ENCODE measurements at places on chromosomes 5 and 9. TPM values are rescaled to one million over a fixed set of nuclear protein-coding genes. Genes with fewer than 3 reads are reported as not detected.
A peak's percentile ranks its signal among the peaks of the same experiment; 100 is the strongest.

- H3K36me3 ChIP-seq: no peaks in the 10 kb centered on the region
- no peaks in the 10 kb centered on the region for H3K27me3 ChIP-seq
- no peak overlapping the region for H3K27ac ChIP-seq
- no peak overlapping the region for H3K4me3 ChIP-seq
- no peaks in the 10 kb centered on the region for H3K4me1 ChIP-seq
- DNase-seq: no peak
These were observed 20.3 kb downstream of the TTC23L start for GRCh38 chr5:34859253-34859652.

DNA sequence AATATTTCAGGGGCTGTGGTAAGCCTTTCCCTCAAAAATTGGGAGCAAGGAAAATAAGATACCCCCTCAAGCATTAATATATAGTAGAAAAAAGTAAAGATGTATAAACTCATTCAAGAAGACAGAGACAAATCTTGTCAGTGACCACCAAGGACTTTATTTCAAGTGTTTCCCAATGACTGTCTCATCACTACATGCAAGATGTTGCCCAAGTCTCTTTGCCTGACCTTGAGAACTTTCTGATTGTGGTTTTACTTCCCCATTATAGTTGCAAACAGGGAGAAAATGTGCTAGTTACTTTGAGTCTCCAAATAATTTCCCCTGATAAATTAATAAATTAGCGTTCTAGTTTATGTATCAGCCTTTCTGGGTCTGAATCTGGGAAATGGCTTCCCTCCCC is 4.0 kb upstream of the SLC46A2 start:
- no peak overlapping the region for H3K4me3 ChIP-seq
- H3K27ac ChIP-seq: no peak overlapping the region
- no peak for DNase-seq
- H3K4me1 ChIP-seq: no peaks in the 10 kb centered on the region
- H3K27me3 ChIP-seq: peaks cover 25% of the 10 kb centered on the region

GRCh38 chr5:6408627-6409446 is 30.5 kb upstream of the MED10 start:
- no peaks in the 10 kb centered on the region for H3K4me1 ChIP-seq
- no peaks in the 10 kb centered on the region for H3K36me3 ChIP-seq
- no peak overlapping the region for H3K27ac ChIP-seq
- no peaks in the 10 kb centered on the region for H3K27me3 ChIP-seq
- DNase-seq: peak; percentile 67

DNA sequence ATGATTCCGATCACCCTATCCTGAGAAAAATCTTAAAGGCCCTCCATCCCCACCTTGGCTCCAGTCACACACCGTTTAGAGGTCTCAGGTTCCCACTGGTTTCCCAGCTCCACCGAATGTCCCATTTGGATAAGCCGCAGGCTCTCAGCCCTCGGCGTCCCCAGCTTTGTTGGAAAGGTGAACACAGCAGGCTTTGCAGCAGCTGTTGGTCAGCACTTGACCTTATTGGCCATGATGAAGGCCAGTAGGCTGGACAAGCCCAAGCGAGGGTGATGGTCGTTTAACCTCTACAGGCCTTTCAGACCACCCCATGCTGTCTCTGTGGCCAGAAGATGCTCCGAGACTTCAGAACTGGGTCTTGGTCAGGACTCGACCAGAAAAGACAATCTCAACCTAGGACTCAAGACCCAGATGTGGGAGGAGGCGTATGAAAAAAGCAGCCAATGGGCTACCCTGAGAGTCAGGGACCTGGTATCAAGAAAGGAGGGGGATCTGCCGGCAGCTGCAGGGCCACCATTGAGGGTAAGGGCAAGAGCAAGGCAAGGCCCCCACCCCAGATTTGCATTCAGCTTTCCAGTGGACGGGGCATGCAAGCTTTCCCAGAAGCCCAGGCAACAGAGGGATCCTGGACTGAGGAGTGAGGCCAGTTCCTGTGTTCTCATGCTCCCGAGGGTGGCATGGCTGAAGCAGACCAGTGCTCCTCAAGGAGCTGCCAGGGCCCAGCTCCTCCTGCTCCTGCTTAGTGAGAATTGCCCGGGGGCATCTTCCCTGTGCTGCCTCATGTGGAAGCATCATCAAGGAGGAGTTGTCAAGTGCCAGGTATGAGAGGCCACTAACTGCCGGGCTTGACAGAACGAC is 13.4 kb downstream of the UBE2QL1 start:
- H3K36me3 ChIP-seq: no peaks in the 10 kb centered on the region
- DNase-seq: no peak
- no peak overlapping the region for H3K4me3 ChIP-seq
- peaks cover 9% of the 10 kb centered on the region for H3K27me3 ChIP-seq

DAB2 gene
- 11.4 TPM for total RNA-seq

HTR1A gene
- not detected for total RNA-seq

PRLR gene
- total RNA-seq: 0.06 TPM

LAMC3 gene
- total RNA-seq: 14.0 TPM

DNA sequence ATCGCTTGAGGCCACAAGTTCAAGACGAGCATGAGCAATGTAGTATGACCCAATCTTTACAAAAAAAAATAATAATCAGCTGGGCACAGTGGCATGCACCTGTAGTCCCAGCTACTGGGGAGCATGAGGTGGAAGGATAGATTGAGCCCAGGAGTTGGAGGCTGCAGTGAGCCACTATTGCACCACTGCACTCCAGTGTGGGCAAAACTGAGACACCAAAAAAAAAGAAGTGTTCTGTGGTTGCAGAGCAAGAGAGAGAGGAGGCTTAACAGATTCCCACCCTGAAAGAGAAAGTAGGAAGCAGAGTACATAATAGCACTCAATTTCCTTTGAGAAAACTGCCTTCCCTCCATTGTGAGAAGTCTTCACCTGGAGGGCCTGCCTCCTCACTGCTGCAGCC is 52.6 kb downstream of the ALDH7A1 start:
- no peak overlapping the region for H3K27ac ChIP-seq
- H3K36me3 ChIP-seq: peaks cover 16% of the 10 kb centered on the region
- no peaks in the 10 kb centered on the region for H3K27me3 ChIP-seq
- no peak overlapping the region for H3K4me3 ChIP-seq

GRCh38 chr9:99921875-99922710 is 15.6 kb downstream of the STX17 start:
- H3K36me3 ChIP-seq: peaks cover 18% of the 10 kb centered on the region
- H3K4me3 ChIP-seq: no peak overlapping the region
- no peak for DNase-seq

DNA sequence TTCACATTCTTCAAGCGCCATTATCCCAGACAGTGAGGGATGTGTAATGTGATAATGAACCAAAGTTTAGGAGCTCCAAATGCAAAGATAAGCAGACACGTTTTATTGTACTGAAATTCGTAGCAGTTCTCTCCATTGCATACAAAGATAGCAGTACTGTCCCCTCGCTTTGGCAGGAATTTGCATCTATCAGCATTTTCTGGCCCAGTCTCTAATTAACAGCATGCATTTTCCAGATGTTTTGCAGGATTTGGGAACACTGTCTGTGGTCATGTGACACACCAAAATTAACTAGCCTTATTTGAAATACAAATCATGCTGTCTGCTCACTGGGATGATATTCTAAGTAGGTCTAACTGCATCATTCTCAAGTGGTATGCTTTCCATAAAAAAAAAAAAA is 235.9 kb upstream of the TRPM3 start:
- no peaks in the 10 kb centered on the region for H3K36me3 ChIP-seq
- H3K4me3 ChIP-seq: no peak overlapping the region
- no peak overlapping the region for H3K27ac ChIP-seq
- H3K27me3 ChIP-seq: no peaks in the 10 kb centered on the region

GRCh38 chr5:98157368-98157767 is 616.1 kb upstream of the RGMB start:
- no peaks in the 10 kb centered on the region for H3K4me1 ChIP-seq
- H3K4me3 ChIP-seq: no peak overlapping the region
- H3K36me3 ChIP-seq: no peaks in the 10 kb centered on the region
- no peak for DNase-seq
- no peaks in the 10 kb centered on the region for H3K27me3 ChIP-seq

IL3 gene
- total RNA-seq: not detected

SPATA31A3 gene
- not detected for total RNA-seq

GRCh38 chr9:73125651-73126050 is 26.0 kb upstream of the ANXA1 start:
- H3K27ac ChIP-seq: no peak overlapping the region
- H3K4me3 ChIP-seq: no peak overlapping the region
- DNase-seq: no peak
- H3K27me3 ChIP-seq: no peaks in the 10 kb centered on the region
- no peaks in the 10 kb centered on the region for H3K4me1 ChIP-seq
- no peaks in the 10 kb centered on the region for H3K36me3 ChIP-seq

DNA sequence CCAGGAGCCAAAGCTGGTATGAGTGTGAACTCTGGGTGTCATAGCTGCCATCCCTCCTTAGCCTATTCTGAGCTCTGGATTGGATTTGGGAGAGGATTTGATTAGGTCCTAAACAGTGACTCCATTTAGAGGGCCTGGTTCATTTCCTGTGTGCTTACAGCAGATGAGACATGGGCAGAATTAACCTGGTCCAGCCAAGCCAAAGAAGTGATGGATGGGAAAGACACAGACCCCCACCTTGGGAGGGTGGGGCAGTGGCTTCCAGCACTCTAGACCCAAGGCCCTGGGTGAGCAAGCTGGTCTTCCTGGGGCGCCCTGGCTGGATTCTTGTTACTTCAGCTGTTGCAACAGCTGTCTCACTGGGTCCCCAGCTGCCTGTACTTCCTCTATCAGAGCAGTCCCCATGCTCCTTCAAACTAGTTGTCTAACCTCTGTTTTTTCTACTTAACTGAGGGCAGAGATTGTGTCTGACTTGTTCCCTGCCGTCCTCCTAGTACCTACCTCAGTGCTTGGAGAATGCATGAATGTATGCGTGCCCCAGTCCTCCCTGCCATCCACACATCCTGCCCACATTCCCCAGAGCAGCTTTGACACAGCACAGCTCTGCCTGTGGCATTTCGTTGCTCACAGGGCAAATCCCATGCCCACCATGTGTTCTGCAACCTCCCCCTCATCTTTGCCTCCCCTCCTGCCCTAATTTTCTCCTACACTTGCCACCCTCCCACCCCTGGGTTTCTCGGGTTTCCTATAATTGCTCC is 115.9 kb downstream of the RGS3 start:
- H3K36me3 ChIP-seq: peaks cover 4% of the 10 kb centered on the region
- H3K4me3 ChIP-seq: no peak overlapping the region
- DNase-seq: no peak
- peaks cover 16% of the 10 kb centered on the region for H3K4me1 ChIP-seq

CNTNAP3B gene
- 0.88 TPM for total RNA-seq

DNA sequence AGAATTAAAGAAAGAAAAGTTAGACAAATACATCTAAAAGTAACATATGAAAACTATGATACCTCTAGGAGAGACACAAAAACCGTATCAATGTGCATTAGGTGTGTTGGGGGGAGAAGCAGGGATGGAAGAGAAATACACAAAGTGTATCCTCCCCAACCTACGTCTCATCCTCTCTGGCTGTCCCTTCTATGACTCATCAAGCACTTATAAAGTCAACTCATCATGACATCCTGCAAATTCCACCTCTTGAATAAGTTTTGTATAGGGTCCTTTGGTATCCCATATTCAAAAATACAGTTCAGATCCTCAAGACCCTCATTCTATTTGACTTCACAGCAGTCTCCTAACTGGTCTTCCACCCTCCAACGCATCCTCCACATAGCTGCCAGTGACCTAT is 917.6 kb upstream of the DMAC1 start:
- H3K27ac ChIP-seq: no peak overlapping the region
- no peaks in the 10 kb centered on the region for H3K36me3 ChIP-seq
- H3K4me3 ChIP-seq: no peak overlapping the region
- no peak for DNase-seq
- H3K4me1 ChIP-seq: no peaks in the 10 kb centered on the region

GRCh38 chr5:43137326-43137725 is 16.6 kb downstream of the ZNF131 start:
- H3K4me3 ChIP-seq: no peak overlapping the region
- no peaks in the 10 kb centered on the region for H3K27me3 ChIP-seq
- H3K4me1 ChIP-seq: no peaks in the 10 kb centered on the region
- no peak overlapping the region for H3K27ac ChIP-seq
- peaks cover 3% of the 10 kb centered on the region for H3K36me3 ChIP-seq

GRM6 gene
- not detected for total RNA-seq

GRCh38 chr5:131321066-131321465 is 57.2 kb downstream of the CDC42SE2 start:
- DNase-seq: no peak
- H3K27me3 ChIP-seq: no peaks in the 10 kb centered on the region
- H3K36me3 ChIP-seq: no peaks in the 10 kb centered on the region
- H3K4me3 ChIP-seq: no peak overlapping the region
- no peak overlapping the region for H3K27ac ChIP-seq

DNA sequence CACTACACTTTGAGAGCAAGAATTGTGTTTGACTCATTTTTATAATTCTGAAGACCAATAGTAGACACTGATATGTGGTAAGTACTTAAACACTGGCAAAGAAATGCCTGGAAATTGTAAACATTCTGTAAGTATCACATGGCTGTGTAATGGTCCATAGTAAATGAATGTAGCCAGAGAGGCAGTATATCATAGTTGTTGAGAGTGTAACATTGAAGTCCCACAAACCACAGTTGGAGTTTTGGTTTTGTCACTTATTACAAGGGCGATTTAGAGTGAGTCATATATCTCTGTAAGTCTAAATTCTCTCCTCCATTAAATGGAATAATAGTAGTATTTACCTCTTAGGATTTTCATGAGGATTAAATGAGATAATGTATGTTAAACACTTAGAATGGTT is 181.1 kb upstream of the MEF2C start:
- no peak overlapping the region for H3K4me3 ChIP-seq
- no peaks in the 10 kb centered on the region for H3K27me3 ChIP-seq
- H3K4me1 ChIP-seq: peaks cover 7% of the 10 kb centered on the region
- H3K36me3 ChIP-seq: no peaks in the 10 kb centered on the region
- no peak for DNase-seq
- no peak overlapping the region for H3K27ac ChIP-seq

DNA sequence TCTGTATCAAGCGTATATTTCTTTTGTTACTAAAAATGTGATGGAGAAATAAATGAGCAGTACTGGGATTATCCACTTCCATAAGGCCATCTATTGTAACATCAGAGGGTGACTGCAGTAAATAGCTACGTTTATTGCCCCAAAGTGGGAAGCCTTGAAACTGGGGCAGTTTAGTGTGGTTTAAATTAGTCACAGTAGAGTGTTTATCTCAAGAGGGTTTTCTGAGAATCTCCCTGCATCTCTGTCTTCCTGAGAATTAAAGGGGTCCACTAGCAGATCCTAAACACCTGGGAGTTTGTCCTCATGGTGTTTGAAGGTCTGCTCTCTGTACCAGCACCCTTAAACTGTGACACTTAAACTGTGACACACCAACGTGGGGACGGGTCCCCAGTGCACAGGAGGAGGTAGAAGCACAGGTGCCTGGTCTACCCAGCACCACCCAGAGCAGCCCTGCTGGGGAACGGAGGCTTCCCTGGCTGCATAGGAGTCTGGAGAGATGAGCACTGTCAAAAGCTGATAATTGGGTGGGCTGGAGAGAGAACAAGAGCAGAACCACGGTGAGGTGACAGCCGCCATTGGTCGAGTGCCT is 25.2 kb downstream of the PRRC2B start:
- no peak for DNase-seq
- no peaks in the 10 kb centered on the region for H3K27me3 ChIP-seq
- peaks cover 68% of the 10 kb centered on the region for H3K4me1 ChIP-seq
- H3K4me3 ChIP-seq: no peak overlapping the region

All from cardiac muscle cell (in vitro differentiated cells and primary cell).